Dermis blood vessel endothelial cell (primary cell): ENCODE measurements at places on chromosomes 7 and 10. TPM values are rescaled to one million over a fixed set of nuclear protein-coding genes. Genes with fewer than 3 reads are reported as not detected.

POT1 gene
- total RNA-seq = 26.4 and 35.2 TPM in 2 replicates

LRRC18 gene
- total RNA-seq = not detected in 2 replicates

WNT8B gene
- not detected in 2 replicates for total RNA-seq

SLC29A4 gene
- total RNA-seq = 1.0 and 2.7 TPM in 2 replicates

MYH16 gene
- 0.19 TPM in 1 of 2 replicates, not detected in the other for total RNA-seq

CUTC gene
- total RNA-seq = 31.5 and 34.2 TPM in 2 replicates
